ENCODE measurements at places on chromosomes 4 and X. TPM values are rescaled to one million over a fixed set of nuclear protein-coding genes. Genes with fewer than 3 reads are reported as not detected.

Gene SEPSECS
- 8.2 TPM for total RNA-seq

Gene DCAF8L2
- total RNA-seq, result not detected

Gene SMIM31
- total RNA-seq, result not detected

Gene SMIM10L2A
- total RNA-seq, result 0.50 TPM

Gene MORC4
- 48.6 TPM for total RNA-seq

Gene BTK
- not detected for total RNA-seq

Gene NEXMIF
- under 0.01 TPM for total RNA-seq

Gene XAGE2
- not detected for total RNA-seq

Gene ADH1B
- 0.33 TPM for total RNA-seq

Gene ASIC5
- not detected for total RNA-seq

Gene RXFP1
- total RNA-seq, result 10.4 TPM

Gene GNRHR
- total RNA-seq, result not detected

Gene PLXNB3
- total RNA-seq, result 5.5 TPM

Gene L1CAM
- 2.7 TPM for total RNA-seq

Gene TCP11X2
- not detected for total RNA-seq

Gene LANCL3
- total RNA-seq, result 0.12 TPM

Gene C1QTNF7
- total RNA-seq, result 0.12 TPM

Gene PAGE4
- total RNA-seq, result not detected

Gene GPRIN3
- total RNA-seq, result 0.12 TPM

Gene IL2RG
- total RNA-seq, result not detected

Gene SPIN2B
- total RNA-seq, result 6.5 TPM

Gene GAGE13
- total RNA-seq, result not detected

Gene BMX
- total RNA-seq, result 0.11 TPM

Gene CITED1
- total RNA-seq, result 0.37 TPM

Gene C4orf50
- not detected for total RNA-seq

Gene AFAP1
- 20.1 TPM for total RNA-seq

Gene SPANXB1
- total RNA-seq, result not detected

Gene VCX
- total RNA-seq, result not detected

Gene SH2D1A
- not detected for total RNA-seq

Gene ALAS2
- total RNA-seq, result not detected

Gene PLK4
- total RNA-seq, result 38.1 TPM

Gene PSAPL1
- not detected for total RNA-seq

Gene GAGE12E
- not detected for total RNA-seq

Gene TLR2
- 0.44 TPM for total RNA-seq

Gene USP17L5
- total RNA-seq, result not detected

Gene HSFX2
- total RNA-seq, result not detected

Gene CXCL3
- total RNA-seq, result 3.3 TPM

Gene ANKRD50
- 29.0 TPM for total RNA-seq

Gene ENOPH1
- 52.4 TPM for total RNA-seq

Gene GAGE12C
- total RNA-seq, result not detected

Gene TLR8
- not detected for total RNA-seq

Gene MAGEB2
- not detected for total RNA-seq

Gene DIAPH2
- total RNA-seq, result 22.2 TPM

Gene CPZ
- total RNA-seq, result 0.66 TPM

Gene PDGFRA
- total RNA-seq, result 152 TPM

Gene PDLIM5
- 157 TPM for total RNA-seq

Gene CYTL1
- total RNA-seq, result 0.12 TPM

Gene CYP4V2
- total RNA-seq, result 17.4 TPM

Gene WDR17
- 4.3 TPM for total RNA-seq

Gene EFHC2
- total RNA-seq, result 0.50 TPM

Gene WNK3
- 0.87 TPM for total RNA-seq

Gene LARP1B
- 30.3 TPM for total RNA-seq

Gene PRPS2
- total RNA-seq, result 63.0 TPM

Gene MAGEA8
- not detected for total RNA-seq

Gene ZNF141
- 12.9 TPM for total RNA-seq

Gene RAI2
- 0.66 TPM for total RNA-seq

Gene CHRDL1
- total RNA-seq, result 1.2 TPM

Gene CFP
- total RNA-seq, result 0.12 TPM

Gene FAM53A
- 3.1 TPM for total RNA-seq
